ENCODE measurements at places on chromosomes 11 and 22.

- peak; percentile 77 for DNase-seq
Observed at GRCh38 chr11:73866586-73866996, 10.1 kb downstream of the COA4 start.

DNA sequence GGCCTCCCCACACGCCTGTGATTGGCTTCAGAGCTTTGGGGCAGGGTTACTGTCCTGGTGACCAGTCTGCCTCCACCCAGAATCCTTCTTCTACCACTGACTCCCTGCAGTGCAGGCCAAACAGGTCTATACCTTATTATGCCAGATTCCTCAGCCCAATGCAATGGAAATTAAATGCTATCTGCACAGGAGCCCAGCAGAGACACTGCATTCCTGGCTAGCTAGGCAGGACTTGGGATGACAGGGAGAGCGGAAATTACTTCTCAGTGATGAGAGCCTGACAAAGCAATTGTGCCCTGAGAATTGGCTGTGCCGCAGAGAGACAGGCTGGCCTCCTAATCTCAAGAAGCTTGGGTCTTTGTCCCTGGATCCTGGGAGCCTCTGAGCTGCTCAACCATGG is 143.8 kb upstream of the NCAM1 start:
- no peak for DNase-seq

DNA sequence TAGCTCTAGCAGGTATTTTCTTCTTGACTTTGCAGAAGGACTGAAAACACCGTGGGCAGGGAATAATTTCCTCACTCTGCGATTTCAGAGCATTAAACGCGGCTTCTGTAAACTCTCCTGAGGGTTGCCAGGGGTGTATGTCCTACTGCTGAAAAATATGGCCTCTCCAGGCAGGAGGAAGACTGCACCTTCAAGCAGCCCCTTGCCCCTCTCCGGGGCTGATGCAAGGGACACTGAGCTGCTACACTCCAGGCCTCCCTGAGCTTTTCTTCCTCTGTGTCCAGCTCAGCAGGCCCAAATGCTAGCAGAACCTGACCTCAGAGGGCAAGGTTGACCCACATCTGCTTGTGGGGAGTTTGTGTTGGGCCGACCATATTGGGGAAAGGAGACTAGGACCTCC is 2.2 kb downstream of the CD6 start:
- DNase-seq, result no peak

- DNase-seq, result no peak
Observed at GRCh38 chr11:70424765-70425344, 26.5 kb downstream of the CTTN start.

- peak; percentile 70 for DNase-seq
Observed at GRCh38 chr11:64146036-64146955, 19.6 kb downstream of the MACROD1 start.

- peak; percentile 34 for DNase-seq
Observed at GRCh38 chr11:116641561-116642045, 131.2 kb downstream of the BUD13 start.

DNA sequence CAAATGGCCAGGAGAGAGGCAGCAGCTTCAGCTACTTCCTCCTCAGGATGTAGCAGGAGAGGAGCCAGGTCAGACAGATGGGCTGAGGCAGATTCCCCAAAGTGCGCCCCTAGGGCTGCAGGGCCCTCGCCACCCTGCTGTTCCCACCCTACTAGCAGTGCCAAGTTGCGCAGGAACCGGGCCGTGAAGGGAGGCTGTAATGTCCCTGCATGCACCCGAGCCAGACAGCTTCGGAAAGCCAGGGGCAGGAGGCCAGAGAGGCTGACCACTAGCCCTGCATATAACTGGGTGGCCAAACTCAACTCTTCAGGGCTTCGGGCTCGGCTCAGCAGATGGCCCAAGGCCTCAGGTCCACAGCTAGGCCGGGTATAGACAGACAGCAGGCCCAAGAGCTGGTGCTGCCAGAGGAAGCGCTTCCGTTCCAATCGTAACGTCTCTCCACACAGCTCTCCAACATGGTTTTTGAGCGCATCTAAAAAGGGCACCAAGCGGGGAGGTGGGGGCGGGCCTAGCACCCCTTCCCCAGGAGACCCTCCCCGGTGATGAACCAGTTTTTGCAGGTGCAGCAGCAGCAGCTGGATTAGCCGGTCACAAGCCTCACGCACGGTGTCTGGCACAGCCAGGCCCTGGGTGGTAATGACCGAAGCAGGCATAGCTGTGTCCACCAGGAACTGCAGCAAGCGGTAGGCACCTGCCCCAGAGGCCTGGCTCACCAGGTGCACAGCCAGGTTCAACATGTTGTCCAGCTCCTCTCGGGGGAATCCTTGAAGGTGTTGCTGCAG is 2.0 kb upstream of the GANAB start:
- no peak for DNase-seq

GRCh38 chr22:43404673-43405385 is 7.0 kb upstream of the MPPED1 start:
- no peak for DNase-seq

- DNase-seq, result no peak
Observed at GRCh38 chr11:110606415-110606814, 105.8 kb downstream of the ARHGAP20 start.

GRCh38 chr11:95461858-95462257 is 230.9 kb upstream of the SESN3 start:
- no peak for DNase-seq

- DNase-seq, result no peak
Observed at GRCh38 chr22:46726066-46726985, 11.7 kb downstream of the CERK start.

GRCh38 chr11:122093731-122094275 is 22.2 kb downstream of the BLID start:
- DNase-seq, result no peak

DNA sequence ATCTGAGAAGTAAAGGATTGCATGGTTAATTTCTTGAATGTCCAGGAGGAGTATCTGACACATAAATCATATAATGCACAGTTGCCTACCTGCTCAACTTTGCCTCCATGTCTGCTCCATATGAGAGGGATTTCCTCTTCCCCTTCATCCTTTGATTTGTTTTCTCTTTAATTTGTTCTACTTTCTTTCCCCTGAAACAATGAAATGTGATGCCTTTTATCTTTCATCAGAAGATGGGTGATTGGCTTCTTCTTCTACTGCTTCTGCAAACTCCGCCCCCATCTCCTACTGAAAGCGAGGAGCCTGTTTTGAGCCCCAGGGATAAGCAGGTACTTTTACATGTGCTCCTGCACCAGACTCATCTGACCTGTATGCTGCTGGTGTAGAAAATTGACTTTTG is 9.9 kb upstream of the ETS1 start:
- DNase-seq, result no peak

- DNase-seq, result no peak
Observed at GRCh38 chr11:75482931-75483469, 42.7 kb downstream of the GDPD5 start.

GRCh38 chr11:32255841-32256240 is 165.0 kb downstream of the RCN1 start:
- DNase-seq, result no peak

- DNase-seq, result no peak
Observed at GRCh38 chr22:26883393-26883792, 226.0 kb downstream of the MIAT start.

- no peak for DNase-seq
Observed at GRCh38 chr11:68311160-68312116, 953 bp upstream of the LRP5 start.

- no peak for DNase-seq
Observed at GRCh38 chr11:130472434-130472961, 24.1 kb downstream of the ADAMTS15 start.

- no peak for DNase-seq
Observed at GRCh38 chr11:94297985-94298576, 6.3 kb upstream of the IZUMO1R start.

- peak; percentile 90 for DNase-seq
Observed at GRCh38 chr11:62539238-62539925, 7.2 kb downstream of the AHNAK start.

DNA sequence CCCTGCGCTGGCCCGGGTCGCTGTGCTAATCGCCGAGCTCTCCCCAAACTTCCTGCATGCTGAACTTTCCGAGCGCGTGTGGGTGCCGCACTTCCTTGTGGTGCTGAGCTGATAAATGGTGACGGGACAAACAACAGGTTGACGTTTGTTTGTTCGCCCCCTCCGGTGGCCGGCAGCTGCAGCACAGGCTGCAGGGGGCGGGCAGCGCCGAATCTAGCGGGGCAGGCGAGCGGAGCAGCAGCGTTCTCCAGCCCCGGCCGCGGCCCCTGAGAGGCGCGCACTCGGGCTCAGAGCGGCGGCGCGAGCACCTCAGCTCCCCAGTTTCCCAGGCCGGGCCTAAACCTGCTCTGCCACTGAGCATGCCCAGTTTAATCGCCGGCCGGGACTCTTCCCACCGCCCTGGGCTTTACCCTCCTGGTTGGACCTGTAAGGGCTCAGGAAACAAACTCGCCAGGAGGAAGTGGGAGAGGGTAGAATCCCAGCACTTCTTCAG is at the start of gene PDGFD:
Gene PDGFD, minus strand, starts transcription at position 120 of the 493 bp plus-strand sequence.
- DNase-seq, result no peak

- DNase-seq, result no peak
Observed at GRCh38 chr11:66393954-66394353, 22.4 kb upstream of the SLC29A2 start.

DNA sequence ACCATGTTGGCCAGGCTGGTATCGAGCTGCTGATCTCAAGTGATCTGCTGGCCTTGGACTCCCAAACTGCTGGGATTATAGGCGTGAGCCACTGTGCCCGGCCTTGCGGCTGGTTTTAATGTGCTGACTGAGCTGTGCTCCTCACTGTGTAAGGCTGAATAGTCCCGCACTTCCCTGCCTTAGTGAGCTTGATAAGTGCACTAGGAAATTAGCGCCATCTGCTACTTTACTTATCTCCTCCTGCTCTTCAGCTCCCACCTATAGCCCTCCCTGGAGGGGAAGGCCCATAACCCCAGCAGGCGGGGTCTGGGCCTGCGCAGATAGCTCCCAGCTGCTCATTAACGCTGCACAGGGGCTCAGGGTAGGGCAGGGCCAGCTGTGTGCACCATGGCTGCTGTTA is 49.4 kb downstream of the CLMP start:
- no peak for DNase-seq

DNA sequence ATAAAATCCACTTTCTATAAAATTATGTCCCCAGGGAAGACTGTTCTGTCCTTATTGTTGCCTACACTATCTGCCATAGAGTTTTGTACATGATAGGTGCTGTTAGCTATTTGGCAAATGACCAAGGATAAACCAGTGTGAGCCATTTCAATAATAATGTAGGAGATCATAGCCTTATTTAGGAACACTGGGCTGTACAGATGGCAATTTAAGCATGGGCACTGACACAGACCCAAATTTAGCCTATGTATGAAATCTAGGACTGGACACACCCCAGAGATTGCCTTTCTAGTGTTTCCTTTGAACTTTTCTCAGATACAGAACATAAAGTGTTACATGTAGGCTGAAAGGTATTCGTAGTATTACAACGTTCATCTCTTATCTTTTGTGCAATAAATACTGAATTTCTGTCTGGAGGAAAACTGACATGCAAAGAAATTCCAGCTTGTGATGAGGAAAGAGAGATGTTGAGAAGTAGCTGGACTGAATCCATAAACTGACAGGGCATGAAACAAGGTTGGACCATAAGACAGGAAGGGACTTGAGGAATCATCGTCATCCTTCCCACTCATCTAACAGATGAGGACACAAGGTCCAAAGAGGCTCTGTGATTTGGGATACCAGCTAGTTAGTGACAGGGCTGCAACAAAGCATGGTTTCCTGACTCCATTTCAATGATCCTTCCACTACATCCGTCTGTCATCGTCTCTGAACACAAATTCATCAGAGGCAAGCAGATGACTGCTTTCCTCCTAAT is 60.3 kb downstream of the TMPRSS5 start:
- no peak for DNase-seq

GRCh38 chr11:117792241-117792640 is 4.8 kb downstream of the DSCAML1 start:
- DNase-seq, result no peak

GRCh38 chr11:70574725-70575347 is 176.5 kb downstream of the CTTN start:
- no peak for DNase-seq

DNA sequence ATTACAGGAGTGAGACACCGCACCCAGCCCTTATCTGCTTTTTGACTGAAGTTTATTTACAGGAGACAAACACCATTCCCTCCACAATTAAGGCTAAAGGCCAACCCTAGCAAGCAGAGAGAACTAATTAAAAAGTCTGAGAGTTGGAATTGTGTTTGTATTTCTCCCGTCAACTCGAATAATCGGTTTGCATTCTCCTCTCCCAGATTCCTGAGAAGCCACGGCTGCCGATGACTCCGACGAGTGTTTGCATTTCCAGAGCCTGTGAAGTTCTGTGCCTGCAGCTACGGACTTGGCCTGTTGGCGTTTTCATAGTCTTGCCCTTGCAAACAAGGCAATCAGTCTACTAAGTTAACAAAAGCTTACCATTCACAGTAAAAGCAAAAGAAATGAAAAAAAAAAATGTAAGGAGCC is 73.2 kb upstream of the NUP50 start:
- peak; percentile 47 for DNase-seq

DNA sequence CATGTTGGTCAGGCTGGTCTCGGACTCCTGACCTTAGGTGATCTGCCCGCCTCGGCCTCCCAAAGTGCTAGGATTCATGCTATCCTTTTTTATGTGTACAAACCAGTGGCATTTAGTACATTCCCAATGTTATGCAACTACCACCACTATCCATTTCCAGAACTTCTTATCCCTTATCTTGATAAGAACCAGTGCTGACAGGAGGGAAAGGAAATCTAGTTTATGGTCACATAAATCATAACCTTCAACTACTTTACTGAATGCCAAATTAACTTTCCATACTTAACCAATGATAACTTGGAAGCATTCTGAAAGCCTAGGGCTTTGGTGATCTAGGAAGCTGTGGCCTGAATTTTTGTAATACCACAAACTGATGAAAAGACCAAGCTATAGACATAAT is 170.4 kb downstream of the SWAP70 start:
- no peak for DNase-seq

DNA sequence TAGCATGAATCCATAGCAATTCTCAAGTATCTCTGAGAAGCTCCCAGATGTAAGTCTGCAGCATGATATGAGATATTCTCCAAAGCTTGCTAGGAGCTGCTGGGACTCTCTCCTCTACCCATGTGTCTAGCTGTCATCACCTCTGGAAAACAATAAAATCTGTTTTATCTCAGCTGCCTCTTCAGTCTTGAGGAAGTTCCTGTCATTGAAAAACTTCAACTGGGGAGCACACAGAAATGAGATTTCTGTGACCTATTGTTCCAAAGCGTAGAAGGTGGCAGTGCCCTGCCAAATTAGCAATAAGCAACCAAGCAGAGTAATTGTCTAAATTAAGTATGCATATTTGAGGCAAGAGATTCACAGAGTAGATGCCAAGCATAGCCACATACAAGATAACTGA is 1380.6 kb upstream of the RAG2 start:
- DNase-seq, result no peak
